Calu3 (cell line): ENCODE measurements at places on chromosomes 4 and X. TPM values are rescaled to one million over a fixed set of nuclear protein-coding genes. Genes with fewer than 3 reads are reported as not detected.

Gene NSG1
- not detected in 2 replicates for total RNA-seq

Gene SPANXB1
- total RNA-seq = not detected in 2 replicates

Gene DCHS2
- 0.07 TPM in 2 replicates for total RNA-seq

Gene IQCM
- not detected in 2 replicates for total RNA-seq

Gene PDGFC
- total RNA-seq = 52.1 and 64.5 TPM in 2 replicates

DNA sequence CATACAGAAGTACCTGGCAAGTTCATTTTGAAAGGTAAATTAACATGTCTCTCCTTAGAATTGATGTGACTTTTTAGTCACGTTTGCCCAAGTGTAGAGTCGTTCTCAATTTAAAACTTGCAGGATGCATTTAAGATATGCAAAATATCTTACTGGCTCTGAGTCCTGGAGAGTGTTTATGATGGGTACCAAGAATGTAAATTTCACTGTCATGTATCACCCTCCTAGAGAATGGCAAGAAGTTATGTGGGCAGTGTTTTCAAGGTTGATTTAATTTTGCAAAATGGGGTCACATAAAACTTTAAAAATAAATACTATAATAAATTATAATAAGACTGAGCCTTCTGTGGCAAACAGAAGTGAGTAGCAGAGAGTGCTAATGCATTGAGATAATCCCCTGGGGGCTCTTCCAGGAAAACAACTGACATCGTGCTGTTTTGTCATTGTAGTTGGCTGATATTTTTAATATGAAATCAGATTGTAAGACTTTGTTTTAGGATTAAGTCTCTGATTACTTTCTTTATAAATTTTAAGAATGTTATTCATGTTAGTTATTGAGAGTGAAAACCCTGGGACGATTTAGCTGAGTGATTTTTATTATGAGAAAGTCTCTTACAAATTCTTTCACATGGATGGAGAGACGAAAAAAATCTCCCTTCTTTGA lies 103.0 kb downstream of the AFF1 start:
- no peak overlapping the region for H3K27ac ChIP-seq
- H3K4me1 ChIP-seq = peaks cover 8% of the 10 kb centered on the region
- no peak overlapping the region for H3K4me3 ChIP-seq
- no peaks in the 10 kb centered on the region for H3K36me3 ChIP-seq
- no peak for DNase-seq
- H3K27me3 ChIP-seq = no peaks in the 10 kb centered on the region

GRCh38 chr4:67512501-67512900 lies 32.8 kb downstream of the CENPC start:
- H3K27ac ChIP-seq = no peak overlapping the region
- H3K36me3 ChIP-seq = no peaks in the 10 kb centered on the region
- no peaks in the 10 kb centered on the region for H3K4me1 ChIP-seq

DNA sequence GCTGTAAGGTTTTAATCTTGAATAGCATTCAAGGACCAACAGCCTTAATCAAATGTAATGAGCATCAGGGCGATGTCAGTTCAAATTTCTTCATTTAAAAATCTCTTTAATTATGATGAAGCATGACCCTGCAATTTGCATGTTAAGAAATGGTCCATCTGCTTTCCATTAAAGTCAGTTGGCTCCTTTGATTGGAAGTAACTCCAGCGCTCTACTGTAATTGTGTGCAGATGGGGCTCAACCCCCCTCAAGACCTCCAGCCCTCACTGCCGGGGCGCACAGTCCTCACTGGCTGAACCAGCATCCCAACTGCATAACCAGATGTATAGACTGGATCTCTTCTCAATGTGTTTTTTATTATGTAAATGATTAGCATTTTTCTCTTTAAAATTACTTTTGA lies 126.9 kb downstream of the VCX3B start:
- no peak for DNase-seq
- no peak overlapping the region for H3K27ac ChIP-seq
- no peak overlapping the region for H3K4me3 ChIP-seq
- no peaks in the 10 kb centered on the region for H3K27me3 ChIP-seq
- H3K4me1 ChIP-seq = no peaks in the 10 kb centered on the region

- H3K27ac ChIP-seq = no peak overlapping the region
- H3K27me3 ChIP-seq = no peaks in the 10 kb centered on the region
- peaks cover 34% of the 10 kb centered on the region for H3K4me1 ChIP-seq
- H3K36me3 ChIP-seq = no peaks in the 10 kb centered on the region
Measured at GRCh38 chrX:121013897-121014455, 28.4 kb upstream of the CT47A1 start.

DNA sequence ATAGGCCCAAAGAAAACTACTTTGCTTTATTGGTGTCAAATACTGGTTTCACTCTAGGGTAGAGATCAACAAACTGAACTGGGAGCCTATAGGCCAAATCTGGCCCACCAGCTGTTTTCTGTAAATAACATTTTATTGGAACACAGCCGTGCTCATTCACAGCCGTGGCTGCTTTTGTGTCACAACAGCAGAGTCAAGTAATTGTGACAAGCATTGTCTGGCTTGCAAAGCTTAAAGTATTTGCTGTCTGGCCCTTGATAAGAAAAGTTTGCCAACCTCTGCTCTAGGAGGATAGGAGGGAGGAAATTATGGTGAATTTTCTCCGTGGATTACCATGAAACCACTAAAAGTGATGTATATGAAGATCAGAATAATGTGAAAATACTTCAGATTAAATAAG lies 53.4 kb downstream of the GPAT3 start:
- H3K27me3 ChIP-seq = no peaks in the 10 kb centered on the region
- H3K27ac ChIP-seq = no peak overlapping the region
- H3K4me3 ChIP-seq = no peak overlapping the region
- DNase-seq = no peak
- H3K36me3 ChIP-seq = no peaks in the 10 kb centered on the region

DNA sequence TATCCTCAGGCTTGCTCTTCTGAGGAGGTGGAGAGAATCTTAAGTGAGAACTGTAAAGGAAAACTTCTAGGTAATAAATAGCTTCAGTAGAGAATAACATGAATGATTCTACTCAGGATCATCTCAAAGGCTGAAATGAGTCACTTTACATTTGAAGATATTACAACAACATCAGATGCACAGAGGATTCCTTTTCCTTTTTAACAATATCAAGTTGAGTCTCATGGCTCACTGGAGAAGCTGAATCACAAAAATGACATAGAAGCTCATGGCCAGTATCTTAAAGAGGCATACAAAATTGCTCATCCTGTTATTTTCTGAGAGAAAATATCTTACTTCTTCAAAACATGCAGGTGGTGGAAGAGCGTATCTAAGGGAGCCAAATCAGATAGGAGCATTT lies 72.5 kb upstream of the EMCN start:
- H3K27ac ChIP-seq = no peak overlapping the region
- no peaks in the 10 kb centered on the region for H3K36me3 ChIP-seq
- H3K4me1 ChIP-seq = no peaks in the 10 kb centered on the region

DNA sequence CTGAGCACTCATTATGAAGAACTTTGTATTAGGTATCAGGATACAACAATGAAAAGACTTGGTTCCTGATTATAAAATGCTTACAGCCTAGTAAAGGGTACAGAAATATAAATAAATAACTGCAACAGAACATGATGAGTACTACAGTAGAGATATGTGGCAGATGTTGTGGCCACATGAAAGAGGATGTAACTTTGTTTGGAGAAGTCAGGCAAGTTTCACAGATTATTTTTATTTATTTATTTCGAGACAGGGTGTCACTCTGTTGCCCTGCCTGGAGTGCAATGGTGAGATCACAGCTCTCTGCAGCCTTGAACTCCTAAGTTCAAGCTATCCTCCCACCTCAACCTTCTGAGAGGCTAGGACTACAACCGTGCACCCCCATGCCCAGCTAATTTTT lies 15.8 kb upstream of the UBE2K start:
- H3K4me3 ChIP-seq = no peak overlapping the region
- H3K36me3 ChIP-seq = no peaks in the 10 kb centered on the region
- DNase-seq = no peak
- no peak overlapping the region for H3K27ac ChIP-seq
- no peaks in the 10 kb centered on the region for H3K27me3 ChIP-seq

GRCh38 chrX:23012162-23012561 lies 12.4 kb downstream of the DDX53 start:
- DNase-seq = no peak
- H3K4me1 ChIP-seq = no peaks in the 10 kb centered on the region
- no peaks in the 10 kb centered on the region for H3K36me3 ChIP-seq
- H3K27ac ChIP-seq = no peak overlapping the region
- no peak overlapping the region for H3K4me3 ChIP-seq

DNA sequence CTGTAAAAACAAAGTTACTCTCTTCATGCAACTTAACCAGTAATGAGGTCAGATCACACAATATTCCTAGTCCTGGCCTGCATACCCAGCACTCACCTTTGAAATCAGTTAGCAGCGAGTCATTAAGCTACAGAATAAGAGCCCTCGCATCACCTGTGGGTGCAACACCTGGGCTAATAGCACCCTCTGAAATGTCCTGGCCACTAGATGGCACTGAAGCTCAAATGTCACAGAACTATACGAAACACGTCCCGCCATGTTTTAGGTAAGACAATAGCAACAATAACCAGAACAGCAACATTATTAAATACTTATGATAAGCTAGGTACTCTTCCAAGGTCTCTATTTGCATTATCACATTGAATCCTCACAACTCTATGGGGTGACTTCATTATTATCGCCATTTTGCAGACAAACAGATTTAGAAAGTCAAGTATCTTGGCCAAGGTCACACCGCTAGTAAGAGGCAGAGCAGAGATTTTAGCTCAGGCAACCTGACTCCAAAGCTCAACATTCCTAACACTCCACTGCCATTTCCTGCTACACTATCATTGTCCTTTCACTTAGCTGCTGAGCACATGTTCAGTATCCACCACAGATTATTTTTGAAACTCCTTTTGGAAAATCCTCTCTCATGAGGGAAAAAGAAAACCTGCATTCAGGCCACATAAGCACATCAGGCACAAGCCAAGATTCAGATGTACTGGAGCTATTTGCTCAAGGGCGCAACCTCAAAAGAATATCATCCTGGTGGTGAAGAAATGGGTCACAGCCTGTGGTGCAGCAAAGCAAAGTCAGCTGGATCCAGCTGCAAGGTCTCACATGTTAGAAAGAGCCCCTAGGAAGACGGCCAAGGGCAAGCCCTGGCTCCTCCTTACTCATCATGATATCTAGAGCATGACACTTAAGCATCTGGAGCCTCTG lies 59.5 kb upstream of the KDR start:
- no peaks in the 10 kb centered on the region for H3K27me3 ChIP-seq
- peak; percentile 70 for DNase-seq
- H3K4me1 ChIP-seq = peaks cover 45% of the 10 kb centered on the region
- H3K27ac ChIP-seq = peak overlapping the region; percentile 82
- peaks cover 11% of the 10 kb centered on the region for H3K36me3 ChIP-seq
- H3K4me3 ChIP-seq = peak overlapping the region; percentile 30
